ENCODE measurements at places on chromosomes 7 and 10.

DNA sequence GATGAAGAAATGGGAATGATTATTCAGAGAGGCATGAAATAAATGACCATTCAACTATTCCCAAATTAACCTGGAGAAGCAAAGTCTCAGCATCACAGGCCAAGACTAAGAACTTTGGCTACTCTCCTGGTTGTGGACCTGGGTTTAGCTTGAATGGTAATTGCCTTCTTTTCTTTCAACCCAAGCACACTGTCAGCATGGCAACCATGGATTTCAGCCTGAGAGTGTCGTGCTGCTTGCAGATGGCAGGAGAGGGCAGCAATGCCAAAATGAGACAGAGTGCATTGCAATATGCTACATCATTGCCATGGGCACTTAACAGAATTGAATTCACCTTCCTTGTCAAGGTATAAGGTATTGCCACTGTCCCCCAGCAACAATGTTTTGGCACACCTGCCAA lies 767.2 kb downstream of the REEP3 start:
- DNase-seq = no peak

DNA sequence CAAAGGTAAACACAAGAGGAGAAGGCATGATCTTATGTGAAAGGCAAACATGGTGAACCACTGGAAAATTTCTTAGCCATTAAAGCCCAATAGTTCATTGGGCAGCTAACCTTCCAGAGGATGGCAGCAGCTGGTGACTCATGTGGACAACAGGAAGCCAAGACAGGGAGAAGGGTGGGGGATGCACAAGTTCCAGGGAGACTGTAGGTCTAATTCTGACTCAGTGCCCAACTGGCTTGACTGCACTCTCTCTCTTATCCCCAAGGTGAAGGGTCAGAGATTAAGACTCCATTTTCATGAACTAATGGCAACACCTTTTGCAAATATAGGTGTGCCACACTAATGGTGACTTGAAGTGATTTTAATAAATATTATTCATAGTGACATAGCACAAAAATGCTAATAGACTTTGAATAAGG lies 47.9 kb upstream of the SLC35B4 start:
- no peak for DNase-seq

GRCh38 chr10:102669206-102670064 lies 25.2 kb downstream of the TRIM8 start:
- no peak for DNase-seq

GRCh38 chr10:110936757-110937156 lies 17.4 kb downstream of the SHOC2 start:
- DNase-seq = no peak

DNA sequence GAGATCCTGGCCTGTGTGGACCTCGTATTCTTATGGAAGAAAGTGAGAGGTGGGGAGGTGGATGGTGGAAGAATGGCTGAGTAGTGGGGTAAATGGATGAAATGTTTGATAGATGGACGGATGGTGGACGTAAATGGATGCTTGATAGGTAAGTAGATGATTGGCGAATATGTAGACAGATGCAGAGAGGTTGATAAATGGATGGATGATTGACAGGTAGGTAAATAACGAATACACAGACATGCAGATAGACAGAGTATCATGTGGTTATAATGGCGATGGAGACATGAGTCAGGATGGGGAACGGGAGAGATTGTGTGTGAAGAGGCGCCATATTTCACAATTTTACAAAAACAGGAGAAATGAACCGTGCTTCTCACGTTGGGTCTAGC lies 219.5 kb downstream of the DIP2C start:
- no peak for DNase-seq

- DNase-seq = peak; percentile 16
Measured at GRCh38 chr7:138797715-138798320, at the start of the genes ATP6V0A4 and TMEM213. Gene ATP6V0A4, minus strand, starts transcription at chr7:138798196. Its CDS starts 26,949 bp downstream, at chr7:138771247. Gene TMEM213, plus strand, starts transcription at chr7:138797994. Its CDS starts 111 bp downstream, at chr7:138798105.

DNA sequence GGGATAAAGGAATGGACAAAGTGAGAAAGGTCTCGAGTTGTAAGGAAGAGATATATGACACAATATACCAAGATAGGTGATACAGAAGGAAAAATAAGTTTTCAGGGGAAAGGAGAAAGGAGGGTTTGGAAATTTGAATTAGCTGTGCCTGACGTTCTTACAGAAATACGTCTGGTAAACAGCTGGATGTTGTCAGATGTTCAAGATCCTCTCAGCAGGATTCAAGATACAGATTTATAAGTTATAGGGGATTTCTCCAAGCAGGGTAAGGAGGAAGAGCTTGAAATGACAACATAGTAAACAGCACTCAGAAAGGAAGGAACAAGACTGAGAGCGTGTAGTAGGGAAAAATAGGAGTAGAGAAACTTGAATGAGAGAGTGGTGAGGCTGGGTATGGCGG lies 1184.1 kb downstream of the TYW1 start:
- no peak for DNase-seq

GRCh38 chr7:22128528-22128920 lies 182.8 kb upstream of the CDCA7L start:
- DNase-seq = no peak

- no peak for DNase-seq
Measured at GRCh38 chr7:124811341-124811740, 45.7 kb upstream of the GPR37 start.

- no peak for DNase-seq
Measured at GRCh38 chr10:11403116-11403515, 208.3 kb downstream of the USP6NL start.

- no peak for DNase-seq
Measured at GRCh38 chr10:7665767-7666166, 999 bp downstream of the ITIH5 start.

GRCh38 chr7:74069790-74070618 lies 13.6 kb upstream of the LIMK1 start:
- no peak for DNase-seq

DNA sequence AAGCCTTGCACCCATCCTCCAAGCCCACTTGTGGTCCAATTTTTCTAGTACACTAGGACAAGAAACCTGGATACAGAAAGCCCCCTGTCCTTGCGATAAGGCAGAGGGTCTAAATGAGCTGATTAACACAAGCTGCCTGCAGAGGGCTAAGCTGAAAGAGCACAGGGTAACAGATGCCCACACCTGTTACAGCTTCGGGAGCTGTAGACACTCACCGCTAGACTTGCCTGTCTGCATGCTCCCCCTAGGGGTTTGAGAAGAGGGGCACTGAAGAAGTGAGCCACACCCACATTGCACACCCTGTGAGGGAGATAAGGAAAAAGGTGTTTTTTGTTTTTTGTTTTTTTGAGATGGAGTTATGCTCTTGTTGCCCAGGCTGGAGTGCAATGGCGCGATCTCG lies 386.5 kb upstream of the AUTS2 start:
- DNase-seq = peak; percentile 41

DNA sequence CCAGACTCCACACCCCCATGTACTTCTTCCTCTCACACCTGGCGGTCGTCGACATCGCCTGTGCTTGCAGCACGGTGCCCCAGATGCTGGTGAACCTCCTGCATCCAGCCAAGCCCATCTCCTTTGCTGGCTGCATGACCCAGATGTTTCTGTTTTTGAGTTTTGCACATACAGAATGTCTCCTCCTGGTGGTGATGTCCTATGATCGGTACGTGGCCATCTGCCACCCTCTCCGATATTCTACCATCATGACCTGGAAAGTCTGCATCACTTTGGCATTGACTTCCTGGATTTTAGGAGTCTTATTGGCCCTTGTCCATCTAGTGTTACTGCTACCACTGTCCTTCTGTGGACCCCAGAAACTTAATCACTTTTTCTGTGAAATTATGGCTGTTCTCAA lies 4.8 kb downstream of the OR2A25 start:
- no peak for DNase-seq

DNA sequence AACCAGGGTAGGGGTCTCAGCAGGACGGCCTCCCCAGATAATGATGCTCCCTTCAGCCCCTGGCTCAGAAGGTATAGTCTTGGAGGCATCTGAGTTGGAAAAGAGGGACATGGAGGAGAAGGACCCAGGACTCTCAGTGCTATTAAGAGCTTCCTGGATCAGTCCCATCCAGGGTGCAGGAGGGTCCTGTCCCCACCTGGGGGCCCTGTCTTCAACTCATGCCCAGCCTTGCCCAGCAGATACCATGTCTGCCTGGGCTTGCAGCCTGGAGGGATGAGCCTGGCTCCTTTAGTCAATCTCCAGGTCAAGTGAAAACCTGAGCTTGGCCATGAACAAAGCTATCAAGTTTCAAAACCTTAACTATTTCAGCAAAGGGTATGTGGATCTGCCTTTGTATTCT lies 67.6 kb downstream of the PRTFDC1 start:
- DNase-seq = no peak

DNA sequence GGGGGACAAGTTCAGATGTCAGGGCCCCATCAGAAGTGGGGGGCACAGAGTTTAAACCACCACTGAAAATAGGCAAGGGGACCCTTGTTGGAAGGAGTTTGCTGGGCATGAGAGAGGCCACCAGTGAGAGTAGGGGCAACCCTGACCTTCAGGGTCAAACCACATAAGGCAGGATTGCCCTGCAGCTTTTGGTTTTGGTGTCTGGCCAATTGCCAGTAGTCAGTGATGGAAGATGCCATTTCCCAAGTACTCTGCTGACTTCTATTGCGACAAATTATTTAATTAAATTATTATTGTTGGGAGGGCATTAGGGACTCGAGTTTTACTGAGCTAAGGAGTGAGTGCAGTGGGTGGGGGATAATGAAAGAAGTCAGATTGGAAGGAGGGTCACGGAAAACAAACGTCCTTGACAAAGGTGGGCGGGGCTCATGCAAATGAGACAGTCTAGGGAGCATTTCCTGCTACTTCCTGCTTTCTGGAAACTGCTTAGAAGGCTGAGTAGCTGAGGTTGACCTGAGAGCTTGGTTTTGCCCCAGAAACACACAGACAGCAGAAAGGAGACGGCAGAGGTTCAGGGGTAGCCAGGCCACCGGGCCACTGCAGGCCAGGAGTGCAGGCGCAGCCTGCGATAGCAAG lies 74.2 kb upstream of the ANLN start:
- DNase-seq = no peak

- no peak for DNase-seq
Measured at GRCh38 chr7:112001091-112001826, 204.9 kb downstream of the DOCK4 start.

- DNase-seq = no peak
Measured at GRCh38 chr10:24201503-24202180, 7.3 kb upstream of the KIAA1217 start.

DNA sequence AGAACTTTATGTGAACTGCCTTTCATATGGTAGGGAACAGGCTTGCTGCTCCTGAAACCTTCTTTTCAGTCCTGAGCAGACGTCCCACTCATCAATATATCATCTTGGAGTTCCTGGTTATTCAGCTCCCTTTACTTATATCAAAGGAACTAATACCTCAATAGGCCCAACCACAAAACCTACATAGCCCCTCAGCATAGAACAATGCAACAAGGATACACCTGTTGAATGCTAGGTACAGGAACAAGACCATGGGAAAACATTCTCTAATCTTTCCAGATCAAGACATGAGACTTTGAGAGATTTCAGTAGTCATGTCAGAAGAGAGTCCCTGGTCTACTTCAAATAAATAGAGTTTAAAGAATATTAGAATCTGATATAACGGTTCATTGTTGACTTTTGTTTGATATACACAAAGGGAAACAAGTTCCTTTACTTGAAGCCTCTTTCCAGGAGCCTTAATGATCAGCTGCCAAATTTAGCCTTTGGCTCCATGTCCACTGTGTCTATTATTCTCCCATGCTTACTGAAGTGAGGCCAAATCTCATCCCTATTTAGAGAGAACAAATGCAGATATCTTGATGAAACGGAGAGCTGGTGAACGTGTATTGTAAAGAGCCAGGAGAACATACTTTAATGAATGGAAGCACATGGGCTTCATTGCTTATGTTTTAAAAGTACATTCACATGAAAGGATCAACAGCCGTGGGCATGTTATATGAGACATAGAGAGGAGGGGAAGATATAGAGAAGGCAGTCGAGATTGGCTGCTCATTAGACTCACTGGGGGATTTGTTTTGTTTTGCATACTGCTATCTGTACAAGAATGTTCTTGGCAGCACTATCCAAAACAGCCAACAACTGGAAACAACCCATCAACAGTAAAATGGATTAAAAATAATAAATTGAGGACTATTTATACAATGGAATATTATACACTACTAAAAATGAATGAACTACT lies 9.5 kb downstream of the RHOBTB1 start:
- DNase-seq = no peak

GRCh38 chr7:13538669-13539068 lies 450.8 kb downstream of the ETV1 start:
- no peak for DNase-seq
